BJ (cell line): ENCODE measurements at places on chromosomes 7 and 10. TPM values are rescaled to one million over a fixed set of nuclear protein-coding genes. Genes with fewer than 3 reads are reported as not detected.

The ARHGEF5 gene
- 7.4 and 8.9 TPM in 2 replicates for polyA plus RNA-seq

GRCh38 chr7:17130281-17131059, 168.0 kb upstream of the AHR start:
- peak; percentile 71 for DNase-seq

- no peak for DNase-seq
These were observed 75.6 kb downstream of the SLC37A3 start for GRCh38 chr7:140322759-140323158.

- DNase-seq, result no peak
These were observed 4.8 kb upstream of the TAF3 start for GRCh38 chr10:7813481-7813880.

- DNase-seq, result no peak
These were observed 28.1 kb upstream of the TRIL start for GRCh38 chr7:28986028-28986764.

DNA sequence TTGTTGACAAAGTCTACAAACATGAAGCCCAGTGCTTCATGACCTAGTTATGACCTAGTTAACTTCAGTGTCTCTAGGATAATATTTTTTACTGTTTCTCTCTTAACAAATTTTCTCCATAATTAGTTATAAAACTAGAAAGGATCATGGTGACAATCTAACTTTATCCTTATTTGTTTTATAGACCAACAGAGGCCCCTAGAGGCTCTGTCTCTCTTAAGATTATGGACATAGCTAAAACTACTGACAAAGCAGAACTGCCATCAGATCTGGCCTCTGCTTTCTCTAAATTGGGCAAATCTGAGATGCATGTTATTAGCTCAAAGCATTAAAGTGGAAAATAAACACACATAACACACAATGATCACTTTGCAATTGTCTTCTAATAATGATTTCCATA, 176.0 kb downstream of the CSTF2T start:
- no peak for DNase-seq
